Adrenal gland (tissue), 19 donors: ENCODE measurements at places on chromosomes 11 and 22. TPM values are rescaled to one million over a fixed set of nuclear protein-coding genes. Genes with fewer than 3 reads are reported as not detected.

DNA sequence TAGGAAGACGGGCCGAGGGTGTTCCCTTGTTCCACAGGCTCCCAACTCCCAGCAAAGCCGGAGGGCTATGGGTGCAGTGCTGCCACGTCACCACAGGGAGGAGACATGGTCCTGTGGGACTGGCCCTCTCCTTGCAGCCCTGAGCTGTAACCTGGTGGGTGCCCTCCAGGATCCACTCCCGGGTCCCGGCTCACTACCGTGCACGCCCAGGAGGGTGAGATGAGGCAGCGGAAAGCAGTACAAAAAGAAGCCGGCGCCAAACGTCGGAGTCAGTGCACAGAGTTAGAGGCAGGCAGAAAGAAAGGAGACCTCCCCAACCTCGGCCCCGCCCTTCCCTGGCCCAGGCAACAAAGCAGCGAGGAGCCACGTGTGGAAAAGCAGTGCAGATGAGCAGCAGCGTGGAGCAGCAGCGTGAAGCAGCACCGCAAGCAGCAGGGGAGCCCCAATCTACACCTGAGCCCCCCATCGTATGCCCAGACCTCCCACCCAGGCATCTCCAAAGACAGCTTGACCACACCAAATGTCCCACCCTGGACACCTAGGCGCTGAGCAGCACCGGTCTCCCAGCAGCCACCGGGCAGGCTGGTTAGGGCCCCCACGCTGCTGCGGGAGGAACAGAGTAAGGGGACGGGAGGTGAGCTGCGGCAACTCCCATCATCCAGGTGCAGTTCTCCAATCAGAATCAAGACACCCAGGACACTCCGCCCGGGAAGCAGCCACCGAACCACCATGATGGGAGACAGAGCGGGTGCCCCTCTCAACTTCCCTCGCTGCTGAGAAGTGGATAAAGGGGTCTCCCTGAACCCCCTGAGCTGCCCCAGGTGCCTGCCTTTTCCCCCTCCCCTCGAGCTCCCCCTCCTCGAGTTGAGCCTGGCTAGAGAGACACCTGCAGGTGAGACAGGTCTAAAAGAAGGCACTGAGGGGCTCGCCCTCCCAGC lies 28.8 kb downstream of the IGSF9B start:
- DNase-seq, result peak; percentile 70

GRCh38 chr11:121670805-121671282 lies 218.1 kb upstream of the SORL1-AS1 start:
- no peak for DNase-seq

- no peak for DNase-seq
Measured at GRCh38 chr22:49112176-49112575, 715.5 kb downstream of the BRD1 start.

- no peak for DNase-seq
Measured at GRCh38 chr11:118245936-118246562, 6.1 kb downstream of the MPZL3 start.

GRCh38 chr11:34770111-34770510 lies 146.1 kb downstream of the APIP start:
- no peak for DNase-seq

- no peak for DNase-seq
Measured at GRCh38 chr11:59416613-59417012, 9.6 kb downstream of the OR5A2 start.

DNA sequence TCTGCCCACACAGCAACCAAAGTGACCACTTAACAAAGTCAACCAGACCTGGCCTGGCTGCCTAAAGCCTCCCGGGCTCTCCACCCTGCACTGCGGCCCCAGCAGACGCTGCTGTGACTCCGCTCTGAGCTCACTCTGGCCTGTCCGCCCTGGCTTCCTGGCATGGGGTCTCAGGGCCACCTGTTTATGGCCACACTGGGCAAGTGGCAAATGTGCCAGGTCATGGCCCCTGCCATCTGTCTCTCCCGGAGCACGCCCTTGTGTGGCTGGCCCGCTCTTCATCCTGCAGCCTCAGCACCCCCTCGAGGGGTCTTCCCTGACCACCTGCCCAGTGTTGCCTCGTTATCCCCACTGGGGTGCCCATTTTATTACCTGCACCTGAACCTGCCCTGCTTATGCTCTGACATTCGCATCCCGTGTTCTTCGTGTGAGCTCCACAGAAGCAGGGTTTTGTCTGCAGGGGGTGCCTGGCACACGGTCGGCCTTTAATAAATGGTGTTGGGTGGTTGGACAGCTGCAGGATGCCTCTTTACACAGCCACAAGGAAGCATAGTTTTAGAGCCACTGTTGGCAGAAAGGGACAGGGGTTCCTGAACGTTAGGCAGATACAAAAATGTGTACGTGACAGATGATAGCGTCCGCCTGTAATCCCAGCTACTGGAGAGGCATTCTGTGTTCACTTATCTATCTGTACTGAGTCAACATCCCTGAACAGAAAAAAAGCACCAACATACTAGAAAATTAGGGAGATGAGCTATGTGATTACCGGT lies 785.6 kb downstream of the TBC1D22A start:
- DNase-seq, result no peak

DNA sequence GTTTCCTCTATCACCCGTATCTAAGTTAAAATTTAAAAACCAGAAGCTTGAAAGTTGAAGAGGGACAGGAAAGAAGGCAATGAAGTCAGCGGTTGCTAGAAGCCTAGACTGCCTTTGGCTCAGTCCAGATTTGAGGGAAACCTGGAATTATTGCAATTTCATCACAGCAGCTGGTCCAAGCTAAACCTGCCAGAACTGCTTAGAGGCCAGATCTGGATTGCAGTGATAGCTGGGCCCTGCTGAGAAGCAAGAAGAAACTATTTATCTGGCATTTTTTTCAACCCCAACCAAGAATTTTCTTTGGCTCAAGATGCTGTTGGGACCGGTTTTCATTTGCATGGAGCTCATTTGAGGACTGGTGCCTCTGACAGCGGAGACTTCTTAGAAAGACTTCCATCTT lies 121.5 kb upstream of the TEAD1 start:
- DNase-seq, result peak; percentile 33

DNA sequence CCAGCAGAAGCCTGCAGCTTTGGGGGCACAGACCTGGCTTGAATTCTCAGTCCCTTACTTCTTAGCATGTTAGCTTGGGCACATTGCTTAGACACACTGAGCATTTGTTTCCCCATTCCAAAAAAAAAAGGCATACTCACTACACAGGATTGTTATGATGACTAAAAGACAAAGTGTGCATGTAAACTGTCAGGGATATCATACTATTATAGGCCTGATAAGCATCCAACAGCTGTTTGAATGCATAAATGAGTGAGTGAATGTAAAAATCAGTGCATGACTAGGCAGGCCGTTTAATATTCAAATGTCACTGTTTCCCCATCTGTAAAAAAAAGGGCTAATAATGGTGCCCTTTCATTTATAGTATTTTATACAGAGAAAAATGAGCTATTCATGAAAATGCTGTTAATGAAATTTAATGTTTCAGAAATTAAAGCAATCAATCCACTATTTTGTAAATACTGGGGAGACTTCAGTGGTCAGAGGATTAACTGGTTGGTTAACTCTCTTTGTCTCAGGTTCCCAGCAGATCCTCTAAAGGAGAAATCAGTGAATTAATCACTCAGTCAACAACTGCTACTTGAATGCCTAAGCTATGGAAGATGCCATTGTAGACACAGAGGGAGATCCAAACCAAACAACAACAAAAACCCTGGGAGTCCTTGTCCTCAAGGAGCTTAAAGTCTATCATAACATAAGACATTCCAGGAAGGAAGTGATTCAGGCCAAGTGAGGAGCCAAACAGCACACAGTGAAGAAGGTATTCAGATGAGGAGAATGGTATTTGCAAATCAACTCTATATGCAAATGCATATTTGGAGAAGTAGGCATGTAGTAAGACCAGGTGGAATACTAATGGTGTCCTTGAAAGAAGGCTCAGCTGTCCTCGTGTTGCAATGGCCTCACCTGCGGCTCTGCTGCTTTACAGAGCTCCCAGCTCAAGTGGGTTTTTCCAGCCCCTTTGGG lies 26.8 kb downstream of the BARX2 start:
- DNase-seq, result no peak

DNA sequence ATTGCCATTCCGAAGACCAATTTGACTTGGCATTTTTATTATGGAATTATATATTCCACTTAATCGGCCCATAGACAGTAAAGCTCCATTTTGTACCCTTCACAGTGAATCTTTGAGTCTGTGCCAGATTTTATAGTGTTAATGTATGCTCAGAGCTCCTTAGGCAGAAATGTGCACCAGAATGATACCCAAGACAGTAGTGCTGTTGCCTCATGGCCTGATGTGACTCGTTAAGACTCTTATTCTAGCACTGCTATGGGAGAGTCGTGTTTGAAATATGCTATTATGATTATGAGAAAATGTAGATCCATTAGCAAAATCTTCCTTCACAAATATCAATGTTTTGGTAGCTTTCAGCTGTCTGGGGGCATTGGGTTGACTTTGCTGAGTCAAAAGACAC lies 209.8 kb upstream of the RAG2 start:
- no peak for DNase-seq

DNA sequence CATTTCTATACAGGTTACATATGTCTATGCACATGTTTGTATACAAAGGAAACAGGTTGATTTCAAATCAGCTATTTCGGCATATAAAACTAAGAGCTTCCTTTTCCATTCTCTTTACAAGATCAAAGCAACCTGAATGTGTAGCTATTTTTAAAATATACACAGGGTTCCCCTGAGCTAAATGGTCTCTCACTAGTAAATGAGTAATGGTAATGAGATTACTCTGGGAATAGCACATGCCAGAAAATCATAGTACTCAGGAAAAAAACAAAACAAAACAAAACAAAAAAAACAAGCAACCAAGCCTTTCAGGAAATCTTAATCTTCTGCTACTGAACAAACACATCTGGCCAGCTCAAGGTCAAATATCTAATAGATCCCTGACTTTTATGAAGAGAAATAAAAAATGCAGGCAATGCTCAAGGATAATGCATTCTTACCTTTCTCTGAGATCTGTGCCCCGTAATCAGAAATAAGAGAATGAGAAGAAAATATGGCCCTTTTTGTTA lies 156.6 kb upstream of the POU2AF2 start:
- DNase-seq, result no peak

DNA sequence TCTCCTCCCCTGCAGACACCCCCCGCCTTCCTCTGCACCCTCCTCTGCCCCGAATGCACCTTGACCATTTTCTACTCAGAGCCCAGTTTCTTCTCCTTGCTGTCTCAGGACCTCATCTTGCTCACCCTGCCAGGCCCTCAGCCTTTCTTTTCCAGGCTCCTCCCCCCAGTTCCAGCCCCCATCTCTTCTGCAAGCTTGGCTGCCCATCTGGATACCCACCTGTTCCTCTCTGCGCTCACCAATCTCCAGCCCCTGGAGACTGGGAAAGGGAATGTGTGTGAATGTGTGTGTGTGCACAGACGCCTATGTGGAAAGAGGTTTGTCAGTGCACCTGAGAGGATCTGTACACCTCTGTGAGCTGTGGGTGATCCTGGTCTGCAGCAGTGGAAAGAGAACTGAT lies 36.4 kb downstream of the SLC22A12 start:
- DNase-seq, result no peak

- DNase-seq, result no peak
Measured at GRCh38 chr11:27909386-27909785, 198.6 kb downstream of the KIF18A start.

GRCh38 chr11:11450744-11451362 lies 97.8 kb upstream of the CSNK2A3 start:
- no peak for DNase-seq

DNA sequence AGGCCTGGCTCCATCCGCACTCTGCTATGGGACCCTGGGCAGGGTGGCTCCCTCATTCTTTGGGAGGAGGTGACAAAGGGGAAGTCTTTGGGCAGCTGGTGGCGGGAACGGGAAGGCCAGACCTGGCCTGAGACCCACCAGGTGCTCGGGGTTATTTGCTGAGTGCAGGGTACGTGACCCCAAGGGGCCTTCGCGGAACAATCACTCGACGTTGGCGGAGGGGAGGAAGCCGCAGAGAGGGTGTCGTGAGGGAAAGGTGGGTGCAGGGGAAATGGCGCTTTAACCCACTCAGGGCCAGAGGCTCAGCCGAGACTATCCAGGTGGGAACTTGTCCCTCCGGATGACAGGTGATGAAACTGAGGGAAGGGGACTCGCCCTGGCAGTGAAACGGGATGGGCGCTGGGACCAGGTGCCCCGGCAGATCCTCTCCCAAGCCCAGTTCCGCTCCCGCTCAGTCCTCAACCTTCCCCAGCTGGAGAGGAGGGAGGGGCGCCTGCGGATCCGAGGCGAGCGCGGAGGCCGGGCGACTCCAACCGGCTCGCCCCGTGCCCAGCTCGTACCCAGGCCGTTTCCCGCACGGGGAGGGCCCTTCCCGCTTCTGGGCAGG lies 911 bp downstream of the A4GALT start:
- DNase-seq, result no peak

DNA sequence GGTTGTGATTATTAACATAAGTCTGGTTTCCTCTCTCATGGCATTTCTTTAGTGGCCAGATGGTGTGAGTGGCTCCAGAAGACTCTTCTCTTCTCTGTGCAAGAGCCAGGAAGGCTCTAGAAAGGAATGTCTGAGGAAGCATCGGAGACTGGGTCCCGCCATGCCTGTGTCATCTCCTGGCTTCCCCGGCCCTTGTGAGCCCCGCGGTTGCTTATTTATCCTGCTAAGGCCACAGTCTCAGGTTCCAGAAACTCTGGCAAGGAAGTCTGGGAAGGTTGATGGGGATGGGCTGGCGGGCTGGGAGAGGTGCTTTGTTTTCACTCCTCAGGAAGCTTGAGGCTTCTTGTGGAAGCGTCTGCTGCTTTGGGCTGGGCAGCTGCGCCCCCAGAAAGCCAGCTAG lies 18.9 kb downstream of the BCR start:
- DNase-seq, result no peak

- DNase-seq, result peak; percentile 62
Measured at GRCh38 chr11:75325713-75326438, 25.6 kb downstream of the ARRB1 start.

SEPTIN3 gene
- total RNA-seq, result not detected

C11orf21 gene
- total RNA-seq, result 0.30 TPM

C11orf87 gene
- not detected for total RNA-seq

NOX4 gene
- 0.51 TPM for total RNA-seq

UPB1 gene
- 2.2 TPM for total RNA-seq
